ENCODE measurements at places on chromosomes 2 and 18.
A peak's percentile ranks its signal among the peaks of the same experiment; 100 is the strongest.

DNA sequence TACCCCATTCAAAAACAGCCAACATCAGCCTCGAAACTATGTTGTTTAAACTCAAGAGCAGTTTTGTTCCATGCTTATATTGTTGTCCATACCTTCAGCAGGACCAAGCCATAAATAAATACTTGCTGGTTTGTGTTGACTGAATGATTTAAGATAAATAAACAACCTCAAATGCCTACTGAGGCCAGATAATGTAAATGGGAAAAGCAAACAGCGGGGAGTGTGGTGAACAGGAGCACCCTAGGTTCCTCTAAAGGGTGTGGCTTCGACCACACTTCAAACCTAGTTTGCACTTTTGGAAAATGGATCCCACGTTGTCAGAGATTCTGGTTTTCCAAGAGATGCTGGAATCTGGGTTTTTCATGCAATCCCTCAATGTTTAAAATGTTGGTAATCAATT is 1.7 kb upstream of the PMAIP1 start:
- DNase-seq, result no peak

DNA sequence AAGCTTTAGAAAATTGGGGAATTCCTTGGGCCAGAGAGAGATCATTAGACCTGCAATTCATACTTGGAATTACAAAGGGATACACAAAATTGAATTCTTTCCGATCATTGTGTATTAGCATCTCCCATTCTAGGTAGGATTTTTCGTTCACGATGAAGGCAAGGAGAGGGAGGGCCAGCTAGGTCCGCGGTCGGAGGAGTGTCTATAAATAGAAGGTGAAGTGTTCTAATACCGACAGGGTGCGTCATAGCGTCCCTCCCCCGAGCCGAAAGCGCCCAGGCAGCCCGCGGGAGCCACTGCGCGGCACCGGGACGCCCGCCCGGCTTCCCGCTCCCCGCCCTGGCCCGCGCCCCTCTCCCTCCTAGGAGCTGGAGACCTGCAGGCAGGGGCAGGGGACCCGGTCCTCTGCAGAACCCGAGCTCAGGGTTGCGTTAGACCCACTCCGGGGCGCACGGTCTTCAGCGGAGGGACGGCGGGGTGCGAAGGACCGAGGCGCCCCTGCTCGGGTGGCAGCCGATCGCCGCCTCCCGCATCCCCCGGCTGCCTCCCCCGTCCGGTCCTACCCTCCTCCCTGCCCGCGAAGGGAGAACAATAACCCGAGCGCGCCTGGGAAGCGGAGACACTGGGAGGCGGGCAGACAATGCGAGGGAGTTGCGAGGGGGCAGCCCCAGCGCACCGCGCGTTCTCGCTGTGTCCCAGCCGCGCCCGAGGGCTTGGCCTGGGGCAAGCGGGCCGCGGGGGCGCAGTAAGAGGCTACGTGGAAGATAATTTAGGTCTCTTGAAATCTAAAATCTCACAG is 114.2 kb upstream of the SERTAD2 start:
- peak; percentile 42 for DNase-seq

DNA sequence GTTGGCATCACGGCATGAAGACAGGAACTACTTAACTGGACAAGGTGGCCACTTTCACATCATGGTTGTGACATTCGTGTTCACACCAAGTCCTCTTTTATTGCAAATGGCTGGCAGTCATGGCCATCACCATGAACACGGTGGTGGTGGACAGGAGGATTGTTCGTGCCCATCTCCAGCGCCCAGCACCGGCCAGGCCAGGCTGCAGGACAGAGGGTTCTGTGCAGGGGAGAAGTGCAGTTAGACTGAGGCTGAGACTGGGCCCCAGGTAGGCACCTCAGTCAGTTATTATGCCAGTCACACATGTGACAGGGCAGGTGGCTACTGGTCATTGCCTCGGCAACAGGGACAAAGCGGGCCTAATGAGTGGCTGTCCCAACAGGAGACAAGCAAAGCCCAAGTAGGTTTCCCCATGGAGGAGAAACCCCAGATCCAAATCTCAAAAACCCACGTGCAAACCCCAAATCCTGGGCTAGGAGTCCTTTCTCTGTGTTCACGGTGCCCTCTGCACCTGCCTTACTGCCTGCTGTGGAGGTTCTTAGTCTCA is 468.1 kb upstream of the MYT1L start:
- no peak for DNase-seq

GRCh38 chr2:147327613-147328012 is 517.2 kb upstream of the ACVR2A start:
- no peak for DNase-seq

DNA sequence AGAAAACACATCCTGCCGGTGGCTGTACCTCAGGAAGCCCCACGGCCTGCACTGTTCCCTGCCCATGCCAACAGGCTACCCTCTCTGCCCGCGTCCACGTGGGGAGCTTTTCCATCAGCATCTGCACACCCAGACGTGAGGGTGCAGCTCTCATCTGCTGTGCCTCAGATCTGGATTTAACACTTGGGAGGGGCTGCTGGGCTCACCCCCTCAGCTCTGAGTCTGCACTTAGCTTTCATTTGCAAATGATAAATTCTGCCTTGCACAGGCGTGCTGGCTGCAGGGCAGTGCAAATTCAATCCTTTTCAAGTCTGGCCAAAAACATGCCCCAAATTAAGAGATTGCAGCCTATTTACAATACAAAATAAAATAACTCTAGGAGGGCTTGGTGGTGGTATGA is 245.7 kb downstream of the TWIST2 start:
- no peak for DNase-seq

DNA sequence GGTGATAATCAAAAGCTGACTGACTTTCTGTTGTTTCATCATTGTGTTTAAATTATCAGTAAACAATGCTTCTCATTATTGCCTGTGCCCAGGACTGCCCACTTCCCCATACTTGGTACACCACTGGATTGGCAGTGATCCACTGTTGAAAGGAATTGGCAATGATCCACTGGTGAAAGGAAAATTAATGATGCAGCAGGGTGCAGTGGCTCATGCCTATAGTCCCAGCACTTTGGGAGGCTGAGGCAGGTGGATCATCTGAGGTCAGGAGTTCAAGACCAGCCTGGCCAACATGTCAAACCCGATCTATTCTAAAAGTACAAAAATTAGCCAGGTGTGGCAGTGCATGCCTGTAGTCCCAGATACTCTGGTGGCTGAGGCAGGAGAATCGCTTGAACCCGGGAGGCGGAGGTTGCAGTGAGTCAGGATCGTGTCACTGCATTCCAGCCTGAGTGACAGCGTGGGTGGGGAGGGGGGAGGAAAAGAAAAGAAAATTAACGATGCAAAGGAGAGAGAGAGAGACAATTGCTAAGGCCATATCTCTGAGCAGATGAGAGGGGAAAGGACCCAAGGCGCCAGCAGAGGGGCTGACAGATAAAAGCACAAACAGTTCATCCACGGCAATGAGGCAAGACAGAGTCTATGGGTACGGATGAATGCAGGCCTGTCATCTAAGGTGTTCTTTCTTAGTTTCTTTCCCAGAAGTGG is 10.2 kb upstream of the GTF2A1L start:
- DNase-seq, result no peak
